ENCODE measurements at places on chromosomes 6 and 20.

DNA sequence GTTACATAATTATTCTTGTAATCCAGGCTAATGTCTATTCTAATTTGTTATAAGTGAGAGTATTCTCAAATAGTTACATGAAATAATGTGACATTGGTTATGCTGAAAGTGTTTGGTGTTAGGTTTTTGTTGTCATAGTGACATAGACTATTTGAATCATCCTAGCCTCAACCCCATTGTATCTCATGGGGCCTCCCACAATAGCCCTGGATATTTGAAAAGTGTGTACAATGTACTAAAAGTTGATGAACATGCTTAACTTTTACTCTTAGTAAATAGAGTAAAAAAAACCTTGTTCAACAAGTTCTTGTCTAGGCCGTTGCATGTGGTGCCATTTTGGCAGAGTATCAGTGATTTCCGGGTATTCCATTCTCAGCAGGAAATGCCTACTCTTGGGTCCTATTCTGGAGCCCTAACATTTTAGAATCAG is 83.0 kb downstream of the RTN4IP1 start:
- DNase-seq, result no peak

DNA sequence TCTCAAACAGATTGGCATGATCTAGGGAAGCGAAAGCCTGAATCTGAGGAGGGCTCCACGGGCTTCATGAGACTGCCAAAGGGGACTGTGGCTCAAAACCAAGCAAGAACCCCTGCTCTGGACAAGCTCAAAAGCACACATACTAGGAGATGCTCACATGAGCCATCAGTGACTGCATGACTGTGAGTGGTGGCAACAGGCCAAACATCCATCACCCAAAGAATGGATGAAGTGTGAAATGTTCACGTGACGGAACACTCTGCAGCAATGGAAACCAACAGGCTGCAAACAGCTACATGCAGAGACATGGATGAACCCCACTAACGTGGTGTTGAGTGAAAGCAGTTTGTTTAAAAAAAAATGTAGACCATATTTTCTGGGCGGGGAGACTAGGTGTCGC is 136.3 kb downstream of the PREX1 start:
- DNase-seq, result no peak

DNA sequence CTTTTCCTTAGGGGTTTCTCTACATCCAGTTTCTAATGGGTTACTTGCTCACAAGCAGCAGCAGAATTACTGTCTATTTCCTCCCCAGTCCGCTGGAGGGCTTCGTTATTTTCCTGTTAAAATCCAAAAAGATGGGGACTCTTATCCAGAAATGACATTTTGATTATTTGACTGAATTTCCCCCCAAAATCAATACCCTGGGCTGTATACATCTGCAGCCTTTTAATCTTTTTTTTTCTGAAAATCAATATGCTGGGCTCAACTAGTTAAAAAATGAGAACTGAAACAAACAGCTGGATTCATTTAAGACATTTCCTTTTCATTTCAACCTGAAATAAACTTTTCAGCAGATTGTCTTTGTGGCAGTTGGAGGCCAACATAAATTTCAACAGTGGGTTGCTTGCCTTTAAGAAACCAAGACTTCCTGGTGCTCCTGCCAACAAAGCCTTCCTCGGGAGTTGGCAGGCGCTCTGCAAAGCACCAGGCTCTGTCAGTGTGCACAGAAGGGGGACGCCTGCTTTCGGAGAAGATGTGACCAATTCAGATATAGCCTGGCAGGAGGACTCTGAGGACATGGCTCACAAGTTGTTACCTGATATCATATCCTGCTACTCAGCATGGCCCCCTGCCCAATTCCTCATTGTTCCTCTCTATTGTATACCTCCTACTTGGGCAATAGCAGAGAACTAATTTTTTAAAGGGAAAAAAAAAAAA is 204.7 kb upstream of the ARG1 start:
- no peak for DNase-seq

DNA sequence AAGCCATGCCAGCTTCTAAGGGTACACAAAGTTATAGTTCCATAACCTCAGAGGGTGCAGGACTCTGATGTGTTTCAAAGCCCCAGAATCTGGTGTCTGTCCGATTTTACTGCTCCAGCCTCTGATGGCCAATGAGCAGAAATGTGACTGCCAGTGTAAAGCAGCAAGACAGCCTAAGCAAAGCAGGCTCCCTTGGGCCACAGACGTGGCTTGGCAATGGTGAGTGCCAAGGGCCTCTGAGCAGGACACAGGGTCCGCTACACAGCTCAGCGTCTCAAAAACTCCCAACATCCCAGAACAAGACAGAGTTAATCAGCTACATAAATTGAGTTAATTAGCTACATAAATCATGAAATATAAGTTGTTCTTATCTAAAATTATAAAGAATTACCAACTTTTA is 69.2 kb downstream of the PCSK2 start:
- no peak for DNase-seq

DNA sequence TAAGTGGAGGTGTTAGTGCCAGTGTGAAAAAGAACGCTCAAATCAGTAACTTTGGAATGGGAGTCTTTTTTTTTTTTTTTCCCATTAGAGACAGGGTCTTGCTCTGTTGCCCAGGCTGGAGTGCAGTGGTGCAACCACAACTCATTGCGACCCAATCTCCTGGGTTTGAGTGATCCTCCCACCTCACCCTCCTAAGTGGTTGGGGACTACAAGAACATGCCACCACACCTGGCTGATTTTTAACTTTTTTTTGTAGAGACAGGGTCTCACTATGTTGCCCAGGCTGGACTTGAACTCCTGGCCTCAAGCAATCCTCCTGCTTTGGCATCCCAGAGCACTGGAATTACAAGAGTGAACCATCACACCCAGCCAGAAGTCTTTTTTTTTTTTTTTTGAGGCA is 19.7 kb downstream of the LATS1 start:
- no peak for DNase-seq

DNA sequence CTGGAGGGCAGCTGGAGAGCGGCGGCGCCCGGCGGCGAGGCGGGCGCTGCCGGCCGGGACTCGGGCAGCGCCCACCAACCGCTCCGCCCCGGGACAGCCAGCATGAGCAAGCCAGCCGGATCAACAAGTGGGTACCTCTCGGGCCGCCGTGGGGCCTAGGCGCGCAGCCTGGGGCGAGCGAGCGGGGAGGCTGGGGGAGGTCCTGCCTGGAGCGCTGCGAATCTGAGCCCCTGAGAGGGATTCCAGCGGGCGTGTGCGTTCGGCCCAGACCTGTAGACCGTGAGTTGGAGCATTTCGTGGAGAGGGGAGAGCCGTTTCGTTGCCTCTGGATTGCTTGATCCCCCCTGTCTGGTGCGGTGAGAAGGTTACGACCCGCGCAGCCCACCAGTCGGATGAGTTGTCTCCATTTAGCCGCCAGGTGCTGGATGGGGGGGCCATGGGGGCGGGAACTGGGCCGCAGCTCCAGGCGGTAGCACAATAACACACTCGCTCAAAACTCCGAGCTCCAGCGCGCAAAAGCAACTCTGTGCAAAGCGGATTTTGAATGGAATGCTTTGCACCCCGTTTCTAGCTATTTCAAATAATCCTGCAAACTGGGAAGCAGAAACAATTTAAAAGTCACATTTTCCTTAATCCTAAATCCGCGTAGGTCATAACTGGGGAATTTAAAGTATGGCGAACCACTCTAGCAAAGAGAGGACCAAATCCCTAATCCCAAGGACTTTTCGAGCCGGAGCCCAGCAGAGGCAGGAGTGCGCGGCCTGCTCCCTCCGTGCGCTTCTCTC is 1.0 kb downstream of the NR2E1 start:
- no peak for DNase-seq

- DNase-seq, result no peak
Observed at GRCh38 chr6:6350696-6351095, 30.2 kb upstream of the F13A1 start.

DNA sequence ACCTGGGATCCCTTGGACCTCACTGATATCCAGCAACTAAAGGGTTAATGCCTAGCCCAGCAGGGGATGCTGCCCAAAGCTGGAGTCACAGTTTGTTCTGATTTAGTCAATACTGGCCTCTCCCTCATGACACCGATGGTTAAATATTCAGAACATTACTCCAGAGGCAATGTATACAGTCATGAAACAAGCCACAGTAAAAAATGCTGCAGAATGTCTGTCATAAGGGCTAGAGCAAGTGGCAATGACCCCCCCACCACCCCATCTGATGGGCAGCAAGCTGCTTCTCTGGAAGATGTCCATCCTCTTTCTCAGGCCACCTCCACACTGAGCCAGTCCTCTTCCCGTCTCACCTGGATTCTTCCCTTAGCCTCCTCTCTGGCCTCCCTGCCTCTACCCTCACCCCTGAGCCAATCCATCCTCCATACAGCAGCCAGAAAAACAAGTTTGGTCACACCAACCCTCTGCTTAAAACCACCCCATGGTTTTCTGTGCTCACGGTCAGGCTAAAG is 99.0 kb upstream of the KCNG1 start:
- DNase-seq, result no peak

DNA sequence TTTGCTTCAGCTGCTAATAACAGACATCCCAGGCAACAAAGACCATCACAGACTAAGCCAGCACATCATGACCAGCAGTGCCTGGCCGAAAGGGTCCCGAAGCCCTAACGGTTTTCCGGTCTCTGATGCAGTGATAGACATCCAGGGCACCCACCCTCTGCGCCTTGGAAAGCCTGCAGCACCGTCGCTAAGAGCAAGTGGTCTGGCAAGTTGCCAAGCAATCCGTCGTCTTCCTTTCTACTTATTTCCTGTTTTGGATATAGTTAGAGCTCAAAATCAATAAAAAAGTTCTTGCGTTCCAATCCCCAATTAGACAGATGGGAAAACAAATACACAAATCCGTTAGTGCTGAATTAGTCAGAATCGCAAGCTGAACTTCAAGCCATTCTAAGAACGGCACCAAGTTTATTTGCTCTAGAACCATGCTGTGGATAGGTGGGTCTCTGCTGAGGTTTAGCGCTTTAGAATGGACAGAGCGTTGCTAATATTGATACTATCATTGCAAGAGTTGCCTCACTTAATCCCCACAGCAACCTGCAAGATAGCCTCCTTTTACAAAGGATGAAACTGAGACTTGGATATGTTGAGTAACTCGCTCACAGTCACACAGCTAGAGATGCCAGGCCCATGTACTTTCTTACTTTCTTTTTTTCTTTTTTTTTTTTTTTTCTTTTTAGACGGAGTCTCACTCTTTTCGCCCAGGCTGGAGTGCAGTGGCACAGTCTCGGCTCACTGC is 163.3 kb upstream of the SNX9 start:
- peak; percentile 33 for DNase-seq

GRCh38 chr6:148885136-148885865 is 138.5 kb downstream of the UST start:
- DNase-seq, result no peak

DNA sequence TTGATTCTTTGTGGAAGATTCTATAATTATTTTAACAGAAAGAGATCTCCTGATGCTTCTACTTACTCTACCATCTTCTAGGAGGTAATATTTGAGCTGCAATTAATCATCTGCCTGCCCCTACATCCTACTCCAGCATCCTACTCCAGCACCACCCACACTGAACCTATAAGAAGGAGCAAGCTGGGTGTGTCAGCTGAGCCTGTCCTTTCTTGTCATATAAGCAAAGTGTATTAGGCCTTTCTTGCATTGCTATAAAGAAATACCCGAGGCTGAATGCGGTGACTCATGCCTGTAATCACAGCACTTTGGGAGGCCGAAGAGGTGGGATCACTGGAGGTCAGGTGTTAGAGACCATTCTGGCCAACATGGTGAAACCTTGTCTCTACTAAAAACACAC is 84.2 kb upstream of the ARG1 start:
- DNase-seq, result no peak

DNA sequence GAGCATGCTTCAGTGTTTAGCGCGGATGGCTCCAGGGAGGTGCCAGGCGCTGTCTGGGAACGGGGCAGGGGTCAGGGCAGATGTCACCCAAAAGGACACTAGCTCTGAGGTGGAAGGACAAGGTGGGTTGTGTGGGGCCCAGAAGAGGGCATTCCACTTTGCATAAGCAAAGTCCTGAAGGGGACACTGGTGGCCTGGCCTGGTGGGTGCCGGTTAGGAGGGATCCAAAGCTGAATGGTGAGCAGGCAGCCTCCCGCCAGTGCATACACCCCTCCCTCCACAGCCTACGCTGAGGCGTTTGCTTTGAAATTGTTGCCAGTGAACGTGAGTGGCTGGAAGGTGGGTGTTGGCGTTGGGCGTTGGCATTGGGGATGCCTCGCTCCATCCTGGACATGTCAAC is 192.1 kb downstream of the BMP7 start:
- no peak for DNase-seq

DNA sequence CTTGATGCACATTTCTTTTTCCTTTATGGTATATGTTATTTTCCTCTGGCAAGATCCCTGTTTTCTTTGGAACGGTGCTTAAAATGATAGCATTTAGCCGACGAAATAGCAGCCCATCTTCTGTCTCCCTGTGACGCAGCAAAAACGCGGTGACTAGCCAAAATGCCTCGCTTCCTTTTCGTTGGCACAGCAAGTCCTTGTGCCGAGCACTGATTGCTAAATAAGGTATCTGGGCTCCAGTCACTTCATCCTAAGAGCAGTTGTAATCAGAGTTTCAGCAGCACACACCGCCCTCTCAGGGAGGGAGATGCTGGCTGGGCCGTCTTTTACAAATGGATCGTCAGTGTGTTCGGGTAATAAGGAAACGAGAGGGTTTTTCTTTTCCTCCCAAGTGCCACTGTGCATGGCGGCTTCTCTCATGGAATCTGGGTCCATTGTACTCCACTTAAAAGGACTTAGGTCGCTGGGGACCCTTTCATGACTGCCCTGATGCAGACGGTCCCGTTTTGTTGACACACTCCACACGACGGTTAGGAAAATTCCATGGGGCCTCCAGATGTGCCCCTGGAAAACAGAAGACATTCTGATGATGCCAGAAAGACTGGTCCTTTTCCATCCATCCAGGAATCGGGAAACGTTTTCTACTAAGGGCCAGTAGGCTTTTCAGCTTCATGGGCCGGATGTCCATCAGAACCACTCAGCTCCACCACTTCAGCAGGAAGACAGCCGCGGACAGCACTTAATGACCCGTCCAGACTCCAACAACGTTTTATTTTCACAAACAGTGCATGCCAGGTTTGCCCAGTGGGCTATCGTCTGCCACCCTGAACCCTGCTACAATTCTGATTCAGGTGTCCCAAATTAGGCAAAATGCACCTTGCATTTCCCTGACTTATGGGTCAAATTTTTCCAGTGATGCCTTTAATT is 185.5 kb downstream of the CDH4 start:
- no peak for DNase-seq

- DNase-seq, result no peak
Observed at GRCh38 chr6:73932866-73933265, 236.9 kb downstream of the CD109 start.

DNA sequence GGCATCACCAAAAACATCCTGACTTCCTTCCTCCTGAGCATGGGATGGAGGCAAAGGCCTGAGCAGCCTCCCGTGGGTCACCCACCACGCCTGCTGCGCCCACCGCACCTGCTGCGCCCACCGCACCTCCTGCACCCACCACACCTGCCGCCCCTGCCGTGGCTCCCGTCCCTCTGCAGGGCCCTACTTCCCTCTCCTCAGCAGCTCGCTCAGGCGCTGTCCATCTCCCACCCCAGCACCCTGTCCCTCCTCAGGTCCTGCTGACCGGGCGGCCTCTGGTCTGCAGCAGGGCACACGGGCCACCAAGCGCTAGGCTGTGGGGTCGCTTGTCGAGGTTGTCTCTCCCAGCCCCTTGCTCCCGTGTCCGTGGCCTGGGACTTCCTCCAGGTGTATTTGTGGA is 72.7 kb upstream of the SLCO4A1 start:
- no peak for DNase-seq

GRCh38 chr6:17101422-17102257 is at the start of gene STMND1:
Gene STMND1, plus strand, starts transcription at chr6:17102050. Its CDS starts 208 bp downstream, at chr6:17102258.
- DNase-seq, result peak; percentile 34

GRCh38 chr6:118899948-118900347 is 6.0 kb downstream of the ASF1A start:
- no peak for DNase-seq
